ENCODE measurements at places on chromosomes 6 and 20.
A peak's percentile ranks its signal among the peaks of the same experiment; 100 is the strongest.

DNA sequence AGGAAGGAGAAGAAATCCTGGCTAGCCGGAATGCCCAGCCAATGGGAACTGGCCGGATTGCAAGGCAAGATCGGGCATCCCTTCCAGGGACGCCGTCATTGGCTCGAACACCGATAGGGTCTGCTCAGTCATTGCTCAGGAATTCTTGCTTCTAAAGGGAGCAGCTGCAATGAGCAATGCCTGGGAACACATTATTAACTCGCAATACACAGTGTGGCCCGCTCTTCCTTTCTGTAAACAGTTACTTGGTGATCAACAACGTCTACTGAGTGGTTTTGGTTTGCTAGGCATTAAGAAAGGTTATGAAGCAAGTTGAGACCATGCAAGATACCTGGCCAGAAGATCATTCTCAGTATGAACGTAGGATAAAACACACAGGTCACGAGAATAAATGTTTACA is 165.4 kb upstream of the CITED2 start:
- DNase-seq = no peak

DNA sequence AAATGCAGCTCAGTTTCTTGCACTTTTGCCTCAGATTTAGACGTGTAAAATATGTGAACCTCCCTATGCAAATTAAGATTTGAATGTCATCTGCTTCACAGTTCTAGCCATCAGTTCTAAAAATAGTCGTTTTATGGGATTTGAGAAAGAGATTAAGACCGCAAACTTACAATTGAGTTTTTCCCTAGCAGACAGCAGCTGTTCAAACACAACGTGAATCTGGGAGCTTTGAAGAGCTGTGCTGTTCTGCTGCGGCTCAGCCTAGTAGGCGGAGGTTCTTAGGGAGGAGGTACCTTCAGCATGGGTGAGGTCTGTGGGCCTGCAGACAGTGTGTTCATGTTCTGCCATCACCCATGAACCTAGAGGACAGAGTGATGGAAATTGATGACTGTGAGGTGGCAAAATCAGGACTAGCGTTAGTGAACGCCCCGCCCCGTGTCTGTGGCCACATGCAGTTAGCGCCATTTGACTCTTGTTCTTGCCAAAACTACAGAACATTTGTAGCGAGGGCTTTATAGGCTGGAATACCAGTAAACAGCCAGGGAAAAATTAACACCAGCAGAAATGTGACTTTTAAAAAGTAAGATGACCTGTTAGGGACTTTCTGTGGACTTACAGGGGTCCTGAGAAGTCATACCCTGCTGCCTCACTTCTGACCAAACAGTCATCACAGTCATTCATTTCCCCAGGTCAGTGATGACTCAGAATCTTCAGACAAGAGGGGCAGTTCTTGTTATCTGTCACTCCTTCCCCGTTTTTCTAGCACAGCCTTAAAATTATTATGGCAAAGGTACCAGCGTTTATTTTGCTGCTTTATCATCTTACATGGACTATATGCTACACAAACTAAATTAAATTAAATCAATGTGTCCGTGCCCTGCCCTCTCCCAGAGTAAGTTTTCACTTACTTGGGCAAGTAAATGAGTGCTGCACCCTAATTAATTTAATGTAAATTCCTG is 84.3 kb upstream of the TMEM181 start:
- no peak for DNase-seq

DNA sequence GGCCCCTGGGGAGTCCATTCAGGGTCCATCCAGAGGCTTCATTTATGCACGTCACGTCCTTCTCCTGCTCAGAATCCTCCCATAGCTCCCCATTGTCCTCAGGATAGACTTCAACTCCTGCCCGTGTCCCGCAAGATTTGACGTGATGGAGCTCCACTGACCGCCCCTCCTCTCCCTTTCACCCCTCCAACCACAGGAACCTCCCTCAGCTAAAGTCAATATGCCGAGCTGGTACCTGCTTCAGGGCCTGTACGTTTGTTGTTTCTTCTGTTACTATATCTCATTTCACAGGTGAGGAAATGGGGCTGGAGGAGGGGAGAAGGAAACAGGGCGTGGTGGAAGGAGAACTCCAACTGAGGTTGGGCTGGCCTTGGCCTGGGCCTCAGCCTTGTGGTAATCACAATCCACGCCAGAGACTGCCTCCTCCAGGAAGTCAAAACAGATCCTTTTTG is 38.6 kb downstream of the CEBPB start:
- DNase-seq = no peak

GRCh38 chr6:150195996-150196417 is 53.2 kb downstream of the PPP1R14C start:
- DNase-seq = no peak

DNA sequence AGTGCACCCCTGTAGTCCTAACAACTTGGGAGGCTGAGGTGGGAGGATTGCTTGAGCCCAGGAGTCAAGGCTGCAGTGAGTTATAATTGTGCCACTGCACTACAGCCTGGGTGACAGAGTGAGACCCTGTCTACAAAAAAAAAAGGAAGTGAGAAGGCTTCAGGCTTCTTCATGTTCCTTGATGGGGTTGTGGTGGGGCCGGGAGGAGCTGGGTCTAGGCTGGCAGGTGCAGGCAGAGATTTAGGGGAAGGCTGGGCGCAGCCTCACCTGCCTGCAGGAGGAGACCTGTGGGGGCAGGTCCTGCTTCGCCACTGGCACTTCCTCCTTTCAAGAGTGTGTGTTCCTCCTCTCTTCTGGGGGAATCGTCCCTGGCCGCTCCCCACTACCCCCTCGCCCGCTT is 63.9 kb downstream of the CHMP4B start:
- DNase-seq = no peak

DNA sequence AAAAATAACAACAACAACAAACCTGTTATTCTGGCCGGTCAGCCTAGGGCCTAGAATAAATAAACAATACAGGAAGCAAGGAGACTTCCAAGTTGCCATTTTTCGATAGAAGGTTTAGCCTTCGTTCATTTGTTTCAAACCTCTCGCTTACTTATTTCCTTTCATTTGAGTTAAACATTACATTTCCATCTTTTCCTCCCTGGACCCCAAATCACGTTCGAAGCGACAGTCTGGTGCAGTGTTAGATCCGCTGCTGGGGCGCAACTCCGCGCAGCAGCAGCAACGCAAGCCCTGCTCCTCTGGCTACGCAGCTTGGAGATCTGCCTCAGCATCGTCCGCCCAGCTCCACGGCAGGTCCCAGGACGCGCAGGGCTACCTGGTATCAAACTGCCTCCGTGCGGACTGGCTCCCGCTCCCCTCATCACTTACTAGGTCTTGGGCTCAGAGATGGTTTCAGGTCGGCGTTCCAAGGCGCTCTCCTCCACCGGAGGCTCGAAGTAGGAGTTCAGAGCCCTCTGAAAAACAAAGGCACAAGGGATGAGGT is 530 bp downstream of the TDP2 start:
- DNase-seq = peak; percentile 66

GRCh38 chr6:144776031-144776819 is 491.1 kb downstream of the UTRN start:
- DNase-seq = no peak

DNA sequence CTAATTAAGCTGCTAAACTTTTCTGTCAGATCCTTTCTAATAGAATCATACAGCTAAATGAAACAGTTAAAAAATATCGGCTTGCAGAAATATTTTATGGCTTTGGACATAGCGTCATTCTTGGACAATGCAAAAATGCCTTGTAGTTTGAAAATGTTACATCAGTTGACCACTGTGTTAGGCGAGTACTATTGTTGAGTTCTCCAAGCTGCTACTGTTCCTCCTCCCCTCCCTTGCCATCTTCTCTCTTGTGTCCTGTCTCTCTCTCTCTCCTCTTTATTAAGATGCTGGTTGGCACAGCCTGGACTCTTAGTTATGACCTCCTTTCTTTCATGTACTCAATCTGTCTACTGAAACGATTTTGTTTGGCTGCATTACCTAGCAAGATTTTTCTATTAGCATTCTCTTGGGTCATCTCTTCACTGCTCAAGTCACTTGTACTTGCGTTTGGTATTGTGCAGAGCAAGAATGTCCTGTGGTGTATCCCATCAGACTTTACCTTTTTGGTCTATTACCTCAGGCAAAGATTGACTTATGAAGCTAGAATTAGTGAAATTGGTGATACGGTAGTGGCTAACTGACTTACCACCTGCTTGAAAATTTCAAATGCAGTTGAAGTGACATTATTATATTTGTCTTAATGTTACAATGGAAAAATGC is 127.9 kb downstream of the FARS2 start:
- DNase-seq = no peak

DNA sequence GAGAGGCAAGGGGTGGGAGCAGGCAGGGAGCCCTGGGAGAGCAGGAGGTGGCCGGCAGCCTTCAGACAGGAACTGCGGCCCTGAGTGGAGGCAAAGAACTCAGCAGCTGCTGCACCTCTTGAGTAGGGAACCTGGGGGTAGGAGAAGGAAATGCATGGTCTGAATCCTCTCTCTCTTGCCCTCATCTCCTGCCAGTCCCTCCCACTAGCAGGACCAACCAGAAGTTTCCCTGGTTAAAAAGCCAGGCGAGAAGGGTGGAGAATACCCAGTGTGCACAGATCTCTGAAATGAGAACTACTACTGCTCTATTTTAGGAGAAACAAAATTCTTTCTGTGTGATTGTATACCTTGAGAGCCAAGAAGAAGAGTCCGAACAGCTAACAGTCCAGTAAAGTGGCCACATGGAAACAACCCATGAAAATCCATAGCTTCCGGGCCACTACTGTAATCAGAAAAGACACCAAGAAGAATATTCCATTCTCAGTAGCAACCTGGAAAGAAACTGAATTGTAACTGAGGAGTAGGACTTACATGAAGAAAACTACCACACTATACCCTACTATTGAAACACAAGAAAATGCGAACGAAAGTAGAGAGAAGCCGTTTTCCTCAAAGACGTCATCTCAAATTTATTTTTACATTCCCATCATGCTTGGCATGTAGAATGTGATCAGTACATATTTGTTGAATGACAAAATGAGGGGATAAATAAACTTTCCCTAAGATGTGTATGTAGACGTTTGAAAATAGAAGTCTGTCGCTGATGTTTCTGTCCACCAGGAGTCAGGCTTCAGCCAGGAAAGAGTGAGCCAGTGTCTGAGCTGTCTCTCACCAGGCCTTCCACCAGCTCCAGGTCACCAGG is 25.6 kb downstream of the WRNIP1 start:
- peak; percentile 62 for DNase-seq

- no peak for DNase-seq
Observed at GRCh38 chr20:9388160-9388812, 126.1 kb upstream of the LAMP5 start.

DNA sequence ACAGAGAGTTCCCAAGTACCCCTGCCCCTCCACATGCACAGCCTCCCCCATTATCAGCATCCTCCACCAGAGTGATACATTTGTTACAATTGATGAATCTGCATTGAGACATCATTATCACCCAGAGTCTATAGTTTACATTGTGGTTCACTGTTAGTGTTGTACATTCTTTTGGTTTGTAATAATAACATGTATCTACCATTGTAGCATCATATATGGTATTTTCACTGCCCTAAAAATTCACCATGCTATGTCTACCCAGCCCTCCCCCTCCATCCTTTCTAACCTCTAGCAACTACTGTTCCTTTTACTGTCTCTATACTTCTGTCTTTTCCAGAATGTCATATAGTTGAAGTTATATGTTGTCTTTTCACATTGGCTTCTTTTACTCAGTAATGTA is 273.9 kb upstream of the RNF217 start:
- no peak for DNase-seq

- DNase-seq = no peak
Observed at GRCh38 chr6:111201244-111201554, 113.9 kb downstream of the SLC16A10 start.

GRCh38 chr6:7572213-7572943 is 17.6 kb upstream of the SNRNP48 start:
- no peak for DNase-seq

- DNase-seq = no peak
Observed at GRCh38 chr6:16982807-16983206, 119.0 kb upstream of the STMND1 start.

- no peak for DNase-seq
Observed at GRCh38 chr20:4819901-4820300, 98.2 kb downstream of the PRND start.

- DNase-seq = no peak
Observed at GRCh38 chr6:130575971-130576370, 210.2 kb downstream of the TMEM200A start.

DNA sequence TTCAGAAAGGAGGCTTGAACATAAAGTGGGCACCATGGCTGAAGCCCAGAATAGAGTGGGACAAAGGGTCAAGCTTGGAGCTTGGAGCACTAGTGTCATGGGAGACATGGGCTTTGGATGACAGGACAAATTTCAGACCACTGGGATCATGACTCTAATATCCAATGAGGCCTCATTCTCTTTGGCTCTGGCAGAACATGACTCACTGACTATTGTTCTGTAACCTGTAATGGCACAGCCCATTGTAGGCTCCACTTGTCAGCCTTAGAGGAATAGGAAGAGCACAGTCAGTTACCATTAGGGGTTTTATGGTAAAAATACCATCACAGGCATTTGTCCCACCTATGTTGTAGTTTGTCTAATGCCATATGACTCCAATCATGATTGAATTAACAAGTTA is 34.0 kb upstream of the MMS22L start:
- no peak for DNase-seq

Measured in glutamatergic neuron (in vitro differentiated cells).